IMR-90 (cell line): ENCODE measurements at places on chromosomes 7 and 10. TPM values are rescaled to one million over a fixed set of nuclear protein-coding genes. Genes with fewer than 3 reads are reported as not detected.
A peak's percentile ranks its signal among the peaks of the same experiment; 100 is the strongest.

DNA sequence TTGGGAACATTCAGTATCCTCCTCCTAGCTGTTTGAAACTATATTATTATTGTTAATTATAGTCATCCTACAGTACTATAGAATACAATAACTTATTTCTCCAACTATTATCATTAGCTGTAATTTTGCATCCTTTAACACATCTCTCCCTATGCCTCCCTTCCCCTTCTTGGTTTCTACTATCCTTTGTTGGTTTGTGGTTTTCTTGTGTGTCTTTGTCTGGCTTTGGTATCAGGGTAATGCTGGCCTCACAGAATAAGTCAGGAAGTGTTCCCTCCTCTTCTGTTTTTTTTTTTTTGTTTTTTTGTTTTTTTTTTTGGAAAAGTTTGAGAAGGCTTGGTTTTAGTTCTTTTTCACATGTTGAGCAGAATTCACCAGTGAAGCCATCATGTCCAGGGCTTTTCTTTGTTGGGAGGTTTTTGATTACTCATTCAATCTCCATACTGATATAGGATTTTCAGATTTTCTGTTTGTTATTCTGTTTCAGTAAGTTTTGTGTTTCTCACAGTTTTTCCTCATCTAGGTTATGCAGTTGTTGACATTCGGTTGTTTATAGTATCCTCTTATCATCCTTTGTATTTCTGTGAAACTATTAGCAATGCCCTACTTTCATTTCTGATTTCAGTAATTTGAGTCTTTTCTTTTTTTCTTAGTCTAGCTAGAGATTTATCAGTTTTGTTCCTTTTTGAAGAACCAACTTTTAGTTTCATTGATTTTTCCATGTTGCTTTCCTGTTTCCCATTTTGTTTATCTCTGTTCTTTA lies 21.6 kb downstream of the C1GALT1 start:
- no peaks in the 10 kb centered on the region for H3K4me1 ChIP-seq
- DNase-seq: no peak
- no peaks in the 10 kb centered on the region for H3K36me3 ChIP-seq
- H3K27ac ChIP-seq: no peak overlapping the region
- no peaks in the 10 kb centered on the region for H3K27me3 ChIP-seq

- no peak for DNase-seq
- no peaks in the 10 kb centered on the region for H3K27me3 ChIP-seq
- H3K36me3 ChIP-seq: no peaks in the 10 kb centered on the region
- H3K4me1 ChIP-seq: no peaks in the 10 kb centered on the region
- H3K4me3 ChIP-seq: no peak overlapping the region
Measured at GRCh38 chr7:84786073-84786472, 400.8 kb downstream of the SEMA3D start.

DNA sequence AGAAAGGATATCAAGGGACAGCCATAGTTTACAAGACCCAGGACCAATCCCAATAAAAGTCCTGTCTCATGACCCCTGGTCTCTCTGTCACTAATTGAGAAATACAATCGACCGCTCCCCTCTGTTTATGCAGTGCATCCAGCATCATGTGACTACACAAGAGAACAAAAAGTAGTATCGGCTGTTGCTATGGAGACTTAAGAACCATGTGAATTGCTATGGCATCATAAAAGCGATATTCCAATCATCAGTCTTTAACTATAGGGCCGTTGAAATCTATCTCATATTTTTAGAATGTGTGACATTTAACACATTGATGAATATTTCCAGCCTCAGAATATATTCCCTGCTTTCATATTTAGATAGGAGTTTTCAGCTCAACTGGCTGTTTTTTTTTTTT lies 139.3 kb downstream of the FRMD4A start:
- no peak overlapping the region for H3K27ac ChIP-seq
- no peak for DNase-seq
- H3K4me3 ChIP-seq: no peak overlapping the region
- H3K4me1 ChIP-seq: no peaks in the 10 kb centered on the region

- H3K4me3 ChIP-seq: no peak overlapping the region
- DNase-seq: no peak
- H3K27ac ChIP-seq: no peak overlapping the region
- peaks cover 13% of the 10 kb centered on the region for H3K36me3 ChIP-seq
- H3K27me3 ChIP-seq: no peaks in the 10 kb centered on the region
- H3K4me1 ChIP-seq: no peaks in the 10 kb centered on the region
Measured at GRCh38 chr7:66731986-66732385, 8.5 kb upstream of the RABGEF1 start.

GRCh38 chr7:26441002-26441521 lies 149.4 kb downstream of the SNX10 start:
- no peak for DNase-seq
- H3K4me1 ChIP-seq: no peaks in the 10 kb centered on the region
- no peaks in the 10 kb centered on the region for H3K36me3 ChIP-seq
- no peak overlapping the region for H3K4me3 ChIP-seq
- H3K27me3 ChIP-seq: no peaks in the 10 kb centered on the region
- no peak overlapping the region for H3K27ac ChIP-seq

- peak overlapping the region; percentile 27 for H3K4me3 ChIP-seq
- H3K27ac ChIP-seq: no peak overlapping the region
- peak; percentile 47 for DNase-seq
- no peaks in the 10 kb centered on the region for H3K4me1 ChIP-seq
Measured at GRCh38 chr7:35537067-35538023, 157.6 kb downstream of the HERPUD2 start.

DNA sequence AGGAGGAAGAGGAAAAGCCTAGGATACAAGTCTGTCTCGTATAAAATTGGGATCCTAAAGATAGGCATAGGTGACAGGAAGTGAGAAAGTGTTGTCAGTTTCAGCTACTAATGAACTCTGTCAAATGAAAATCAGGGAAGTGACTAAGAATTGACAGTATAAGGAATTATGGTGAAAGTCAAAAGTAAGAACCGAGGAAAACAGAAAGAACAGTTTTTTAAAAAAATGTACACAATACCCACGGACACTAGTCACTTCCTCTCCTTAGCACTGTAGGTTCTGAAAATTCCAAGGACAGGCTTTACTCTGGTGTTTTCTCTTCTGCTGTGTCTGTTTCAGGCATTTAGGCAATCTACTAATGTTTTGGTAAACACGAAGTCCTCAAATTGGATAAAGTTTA lies 42.3 kb downstream of the ATAD1 start:
- DNase-seq: peak; percentile 60
- H3K27ac ChIP-seq: no peak overlapping the region
- H3K27me3 ChIP-seq: no peaks in the 10 kb centered on the region
- peaks cover 2% of the 10 kb centered on the region; the same call in 1 of the 2 replicates for H3K36me3 ChIP-seq
- peaks cover 4% of the 10 kb centered on the region for H3K4me1 ChIP-seq

DNA sequence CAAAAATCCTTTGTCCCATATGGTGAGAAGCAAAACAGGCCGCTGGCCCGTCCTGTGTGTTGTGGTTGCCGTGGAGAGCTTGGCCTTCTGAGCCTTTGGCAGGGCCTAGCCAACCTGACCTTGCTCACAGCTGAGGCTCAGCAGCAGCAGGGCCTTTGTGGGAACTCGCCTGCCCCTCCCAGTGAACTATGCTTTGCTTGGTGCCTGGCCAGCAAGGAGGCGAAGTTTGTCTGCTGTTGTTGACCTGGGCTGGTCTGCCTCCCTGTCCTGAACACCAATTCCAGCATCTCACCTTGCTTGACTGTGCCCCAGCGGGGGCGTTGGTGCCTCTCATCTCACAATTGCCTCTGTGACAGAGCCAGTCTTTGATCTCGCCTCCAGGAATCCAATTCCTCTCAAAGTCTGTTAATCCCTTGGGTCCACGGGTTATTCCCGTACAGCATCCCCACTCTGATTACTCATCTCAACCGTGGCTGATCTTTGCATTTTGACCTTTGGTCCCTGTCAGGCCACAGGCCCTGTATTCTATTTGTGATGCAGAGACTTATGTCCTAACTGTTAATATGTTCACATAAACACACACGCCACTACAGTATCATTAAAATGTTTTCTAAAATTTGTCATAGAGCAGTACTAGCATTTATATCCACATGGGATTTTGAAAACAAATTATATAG lies 22.6 kb downstream of the EPDR1 start:
- no peaks in the 10 kb centered on the region for H3K4me1 ChIP-seq
- H3K36me3 ChIP-seq: no peaks in the 10 kb centered on the region
- DNase-seq: no peak

GRCh38 chr7:81519886-81520285 lies 250.0 kb downstream of the HGF start:
- H3K27me3 ChIP-seq: no peaks in the 10 kb centered on the region
- DNase-seq: no peak
- no peak overlapping the region for H3K4me3 ChIP-seq
- no peaks in the 10 kb centered on the region for H3K36me3 ChIP-seq
- no peak overlapping the region for H3K27ac ChIP-seq

DNA sequence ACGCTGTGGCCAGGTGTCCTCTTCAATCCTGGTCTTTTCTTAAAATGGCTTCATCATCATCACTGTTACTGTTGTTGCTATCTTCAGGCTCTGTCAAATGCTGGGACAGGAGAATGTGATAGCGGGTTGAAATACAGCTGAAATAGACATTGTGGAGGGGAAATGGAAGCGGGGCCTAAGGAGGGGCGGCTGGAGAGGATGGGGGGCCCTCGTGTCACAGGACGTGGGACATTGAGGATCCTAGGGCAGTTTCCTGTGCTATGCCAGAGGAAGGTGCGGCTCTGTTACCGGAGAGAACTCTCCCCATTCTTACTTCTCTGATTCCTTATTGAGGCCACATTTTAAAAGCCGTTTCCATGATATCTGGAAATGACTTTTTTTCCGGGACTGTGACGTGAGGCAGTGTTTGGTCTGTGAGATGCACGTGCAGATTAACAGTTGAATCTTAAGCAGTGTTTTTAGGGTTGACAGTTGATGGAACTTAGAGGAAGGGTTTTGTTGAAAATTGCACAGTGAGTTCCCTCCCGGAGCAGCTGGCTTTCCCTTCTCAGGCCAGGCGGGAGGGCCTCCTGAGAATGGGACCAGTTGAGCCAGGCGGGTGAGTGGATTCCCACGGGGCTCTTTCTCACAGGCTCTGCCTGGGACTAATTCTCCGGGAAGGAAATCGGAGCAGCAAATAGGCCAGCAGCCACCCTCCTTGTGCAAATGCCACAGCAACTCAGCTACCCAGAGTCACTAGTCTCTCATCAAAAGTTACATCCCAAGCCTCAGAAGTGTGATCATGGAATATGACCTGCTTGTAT lies 125.2 kb downstream of the TACC2 start:
- no peaks in the 10 kb centered on the region for H3K36me3 ChIP-seq
- H3K27ac ChIP-seq: peak overlapping the region; percentile 65
- peak; percentile 34 for DNase-seq
- H3K4me3 ChIP-seq: peak overlapping the region; percentile 70
- H3K27me3 ChIP-seq: no peaks in the 10 kb centered on the region
- peaks cover 10% of the 10 kb centered on the region for H3K4me1 ChIP-seq

DNA sequence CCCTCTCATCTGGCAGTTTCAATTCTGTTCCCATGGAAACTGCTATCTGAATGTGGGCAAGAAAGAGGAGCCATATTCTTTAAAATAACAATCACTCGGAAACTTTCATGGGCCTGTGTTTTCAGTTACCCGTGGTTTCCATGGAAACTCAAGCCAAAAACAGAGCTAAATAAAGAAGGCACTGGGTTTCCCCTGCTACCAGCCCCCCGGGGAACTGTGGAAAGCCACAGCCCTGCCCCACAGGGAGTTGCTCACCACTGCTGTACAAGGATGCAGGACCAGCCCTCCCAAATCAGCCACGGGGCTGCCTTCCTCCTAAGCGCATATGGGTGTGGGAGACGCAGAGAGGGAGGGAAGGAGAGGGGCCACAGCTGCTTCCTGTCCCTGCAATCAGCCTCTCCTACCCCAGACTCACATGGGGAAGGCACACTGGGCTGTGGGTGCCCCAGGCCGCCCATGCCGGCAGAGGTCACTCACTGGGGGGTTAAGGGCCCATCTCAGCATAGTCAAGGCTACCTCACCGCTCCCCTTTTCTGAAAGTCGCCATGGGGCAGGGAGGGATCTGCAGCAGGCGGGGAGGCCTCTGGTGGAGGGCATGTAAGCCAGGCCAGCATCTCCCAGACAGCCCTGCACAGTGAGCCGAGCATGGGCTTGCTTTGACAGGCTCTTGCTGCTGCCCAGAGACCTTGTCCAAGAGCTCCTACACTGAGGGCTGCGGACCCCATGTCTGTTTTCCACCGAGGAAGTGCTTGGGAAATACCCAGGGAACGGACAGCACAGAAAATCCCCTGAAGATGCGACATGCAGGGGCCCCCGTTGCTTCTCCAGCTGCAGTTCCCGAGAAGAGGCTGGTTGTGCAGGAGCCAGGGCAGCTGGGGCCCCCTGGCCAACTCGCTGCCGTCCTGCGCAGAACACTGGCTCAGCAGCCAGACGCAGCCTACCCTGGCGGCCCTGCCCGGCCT lies 157.3 kb upstream of the PPP2R2D start:
- H3K36me3 ChIP-seq: no peaks in the 10 kb centered on the region
- no peak for DNase-seq
- no peak overlapping the region for H3K27ac ChIP-seq
- H3K27me3 ChIP-seq: no peaks in the 10 kb centered on the region
- H3K4me3 ChIP-seq: no peak overlapping the region

- no peak overlapping the region for H3K27ac ChIP-seq
- H3K4me1 ChIP-seq: peaks cover 3% of the 10 kb centered on the region; the same call in 1 of the 2 replicates
- peaks cover 82% of the 10 kb centered on the region for H3K27me3 ChIP-seq
- no peaks in the 10 kb centered on the region for H3K36me3 ChIP-seq
- peak; percentile 49 for DNase-seq
- H3K4me3 ChIP-seq: peak overlapping the region; percentile 39
Measured at GRCh38 chr10:103542764-103543616, 49.5 kb downstream of the NEURL1 start.

- H3K27me3 ChIP-seq: no peaks in the 10 kb centered on the region; the same call in none of the 2 replicates
- no peaks in the 10 kb centered on the region for H3K36me3 ChIP-seq
- H3K4me1 ChIP-seq: peaks cover 8% of the 10 kb centered on the region
- H3K4me3 ChIP-seq: no peak overlapping the region
- DNase-seq: peak; percentile 51
Measured at GRCh38 chr7:134368851-134369544, 52.3 kb upstream of the SLC35B4 start.

DNA sequence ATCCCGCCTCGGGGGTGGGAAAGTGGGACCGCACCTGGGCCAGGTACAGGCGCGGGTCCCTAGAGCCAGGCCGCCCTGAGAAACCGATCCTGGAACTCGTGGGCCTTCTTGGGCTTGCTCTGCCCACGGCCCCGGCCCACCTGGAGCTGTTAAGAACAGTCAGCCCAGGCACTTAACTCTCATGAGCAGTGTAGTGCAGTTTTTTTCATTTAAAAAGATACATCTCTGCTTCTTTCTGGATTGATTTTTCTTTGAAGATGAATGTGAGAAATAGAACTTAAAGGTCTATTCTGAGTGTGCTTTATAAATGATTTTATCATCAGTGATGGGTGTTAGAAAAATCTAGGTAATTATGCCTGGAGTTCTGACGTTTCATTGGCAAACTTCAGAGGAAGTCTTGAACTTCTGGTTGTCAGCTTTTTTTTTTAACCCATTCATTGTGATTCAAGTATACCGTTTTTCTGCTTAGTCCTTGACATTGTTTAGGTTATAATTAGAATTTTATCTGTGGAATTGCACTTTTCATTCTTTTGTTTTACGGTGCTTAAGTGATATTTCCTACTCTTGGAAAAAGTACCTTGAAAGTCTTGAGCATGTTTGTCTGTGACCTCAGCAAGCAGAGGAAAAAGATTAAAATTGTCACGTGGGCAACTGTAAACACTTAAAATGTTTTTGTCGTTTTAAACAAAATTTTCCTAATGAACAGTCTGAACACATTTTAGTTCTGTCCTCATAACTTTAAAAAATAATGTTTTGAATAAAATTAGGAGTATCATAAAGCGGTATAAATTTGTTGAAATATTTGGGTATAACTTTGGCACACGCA lies 906 bp downstream of the CDK1 start:
- DNase-seq: no peak
- peak overlapping the region; percentile 76 for H3K4me3 ChIP-seq
- H3K4me1 ChIP-seq: peaks cover 4% of the 10 kb centered on the region
- peak overlapping the region; percentile 49; the same call in 1 of the 2 replicates for H3K27ac ChIP-seq
- H3K27me3 ChIP-seq: no peaks in the 10 kb centered on the region

PLPP4 gene
- 0.18 and 0.28 TPM in 2 replicates for total RNA-seq

MRC1 gene
- not detected in 2 replicates for total RNA-seq

SLC13A4 gene
- total RNA-seq: 0.56 TPM in 1 of 2 replicates, not detected in the other

TMEM178B gene
- under 0.01 TPM in 2 replicates for total RNA-seq

UPP1 gene
- 3.9 and 4.2 TPM in 2 replicates for total RNA-seq

ADAM8 gene
- under 0.01 and 0.28 TPM in 2 replicates for total RNA-seq

COL17A1 gene
- total RNA-seq: 0.18 and 0.83 TPM in 2 replicates
